ENCODE measurements at places on chromosomes 4 and X.

DNA sequence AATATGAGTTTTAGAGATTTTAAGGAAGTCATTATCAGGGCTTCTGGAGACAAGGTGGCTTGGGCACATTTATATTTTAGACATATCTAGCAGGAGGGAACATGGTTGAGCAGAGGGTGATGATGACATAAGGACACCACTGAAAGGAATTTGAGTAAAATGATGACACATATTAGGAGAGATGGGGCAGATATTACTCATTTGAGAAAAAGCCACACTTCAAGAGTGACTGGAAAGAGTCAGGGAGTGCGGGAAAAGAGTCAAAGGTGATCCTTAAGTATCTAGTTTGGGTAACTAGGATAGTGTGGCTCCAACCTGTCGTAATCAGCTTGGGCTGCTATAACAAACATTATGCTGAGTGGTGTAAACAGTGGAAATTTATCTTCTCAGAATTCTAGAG is 377.7 kb downstream of the PACRGL start:
- DNase-seq = no peak

DNA sequence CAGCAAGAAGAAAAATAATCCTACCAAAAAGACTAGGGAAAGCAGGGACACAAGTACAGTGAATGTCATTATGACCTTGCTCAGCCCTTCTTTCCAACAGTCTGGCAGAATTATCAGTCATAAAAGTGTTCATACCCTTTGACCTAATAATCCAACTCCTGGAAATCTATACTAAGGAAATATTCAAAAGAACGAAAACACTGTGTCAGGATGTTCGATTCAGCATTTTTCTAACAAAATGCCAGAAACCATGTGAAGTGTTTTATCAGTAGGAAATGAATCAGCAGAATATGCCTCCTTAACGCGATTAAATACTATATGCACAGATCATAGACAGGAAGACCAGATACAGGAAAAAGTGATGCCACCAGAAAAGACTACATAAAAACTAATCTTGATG is 16.2 kb upstream of the S100G start:
- no peak for DNase-seq

GRCh38 chrX:8783097-8783713 is 18.0 kb downstream of the FAM9A start:
- no peak for DNase-seq

GRCh38 chrX:123920105-123920785 is 41.3 kb upstream of the STAG2 start:
- DNase-seq = peak; percentile 16

DNA sequence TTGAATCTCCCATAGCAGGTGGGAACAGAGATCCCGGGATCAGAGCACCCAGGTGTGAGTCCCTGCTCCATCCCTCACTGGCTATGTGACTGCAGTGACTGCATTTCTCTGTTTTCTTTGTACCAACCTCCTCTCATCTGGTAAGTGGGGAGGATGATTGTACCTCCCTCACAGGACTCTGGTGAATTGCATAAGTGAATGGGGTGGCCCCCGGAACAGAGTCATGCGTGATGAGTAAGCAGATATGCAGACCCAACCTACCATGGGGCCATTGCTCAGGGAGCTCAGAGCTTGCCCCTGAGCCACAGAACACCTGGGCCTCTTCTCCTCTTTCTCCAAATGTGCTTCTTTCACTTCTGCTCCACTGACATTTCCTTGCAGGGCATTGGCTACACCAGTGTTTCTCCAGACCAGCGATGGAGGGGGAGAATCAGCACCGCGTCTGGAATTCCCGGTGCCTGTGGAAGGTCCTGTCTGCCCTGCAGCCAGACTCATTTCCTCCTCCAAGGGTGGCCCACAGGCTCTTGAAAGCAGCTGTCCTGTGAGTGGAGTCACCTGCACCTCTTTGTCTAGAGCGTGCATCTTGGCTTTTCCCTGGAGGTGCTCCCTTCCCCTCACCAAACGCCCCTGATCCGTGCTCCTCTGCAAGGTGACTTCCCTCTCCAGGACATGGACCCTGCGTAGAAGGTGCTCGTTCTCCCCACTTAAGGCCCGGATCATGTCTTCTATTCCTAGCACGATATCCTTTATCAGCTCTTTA is 30.0 kb downstream of the C4orf50 start:
- no peak for DNase-seq

DNA sequence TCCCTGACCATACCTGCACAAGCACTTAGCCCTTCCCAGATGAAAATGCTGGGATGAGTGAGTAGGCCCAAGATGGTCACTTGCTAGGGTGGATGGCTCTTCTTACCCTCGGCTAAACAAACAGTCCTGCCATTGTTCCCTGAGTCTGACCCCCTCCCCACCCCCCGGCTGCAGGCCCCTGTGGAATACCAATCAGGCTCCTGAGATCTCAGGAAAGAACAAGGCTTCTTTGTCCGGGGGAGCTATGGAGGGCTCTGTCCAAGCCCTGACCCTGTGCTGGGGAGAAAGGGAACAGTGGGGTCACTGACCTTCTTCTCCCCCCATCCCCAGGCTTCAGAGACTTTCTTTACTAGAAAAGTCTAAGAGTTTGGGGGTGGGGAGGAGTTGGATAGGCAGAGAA is 6.0 kb downstream of the PLP1 start:
- DNase-seq = no peak

DNA sequence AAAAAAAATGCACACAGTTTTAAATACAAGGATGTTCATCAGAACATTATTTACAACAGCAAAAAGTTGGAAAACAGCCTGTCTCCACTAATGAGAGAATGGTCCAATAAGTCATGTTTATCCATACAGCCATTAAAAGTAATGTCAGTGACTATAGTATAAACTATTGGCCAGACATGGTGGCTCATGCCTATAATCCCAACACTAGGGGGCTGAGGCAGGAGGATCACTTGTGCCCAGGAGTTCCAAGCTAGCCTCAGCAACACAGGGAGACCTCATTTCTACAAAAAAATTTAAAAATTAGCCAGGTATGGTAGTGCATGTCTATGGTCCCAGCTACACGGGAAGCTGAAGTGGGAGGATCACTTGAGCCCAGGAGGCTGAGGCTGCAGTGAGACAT is 48.1 kb upstream of the IL13RA1 start:
- no peak for DNase-seq

DNA sequence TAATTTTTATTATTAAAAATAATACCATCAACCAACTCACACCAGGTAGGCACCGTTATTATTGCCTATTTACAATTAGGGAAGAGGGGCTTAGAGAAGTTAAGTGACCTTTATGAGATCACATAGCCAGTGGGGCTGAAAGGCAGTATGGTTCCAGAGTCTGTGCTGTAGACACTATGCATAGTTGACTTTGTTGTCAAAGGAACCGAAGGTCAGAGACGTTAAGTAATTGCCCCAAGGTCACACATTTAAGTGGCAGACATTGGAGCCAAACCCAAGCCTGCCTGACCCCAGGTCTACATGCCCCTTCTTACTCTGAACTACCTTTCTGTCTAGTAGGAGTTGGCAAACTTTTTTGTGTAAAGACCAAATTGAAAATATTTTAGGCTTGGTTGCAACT is 36.4 kb downstream of the RHOH start:
- DNase-seq = no peak

DNA sequence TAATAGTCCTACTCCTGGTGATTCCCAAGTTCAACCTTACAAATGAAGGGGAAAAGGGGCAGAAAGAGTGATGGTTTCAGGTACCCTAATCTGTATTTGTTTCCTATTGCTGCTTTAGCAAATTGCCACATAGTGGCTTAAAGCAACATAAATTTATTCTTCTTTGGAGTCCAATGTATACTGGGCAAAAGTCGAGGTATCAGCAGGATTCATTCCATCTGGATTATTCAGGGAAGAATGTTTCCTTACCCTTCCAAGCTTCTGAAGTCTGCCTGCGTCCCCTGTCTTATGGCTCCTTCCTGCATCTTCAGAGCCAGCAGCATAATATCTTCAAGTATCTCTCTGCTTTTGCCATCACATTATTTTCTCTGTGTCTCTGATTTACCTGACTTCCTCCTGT is 10.3 kb upstream of the BST1 start:
- DNase-seq = no peak

DNA sequence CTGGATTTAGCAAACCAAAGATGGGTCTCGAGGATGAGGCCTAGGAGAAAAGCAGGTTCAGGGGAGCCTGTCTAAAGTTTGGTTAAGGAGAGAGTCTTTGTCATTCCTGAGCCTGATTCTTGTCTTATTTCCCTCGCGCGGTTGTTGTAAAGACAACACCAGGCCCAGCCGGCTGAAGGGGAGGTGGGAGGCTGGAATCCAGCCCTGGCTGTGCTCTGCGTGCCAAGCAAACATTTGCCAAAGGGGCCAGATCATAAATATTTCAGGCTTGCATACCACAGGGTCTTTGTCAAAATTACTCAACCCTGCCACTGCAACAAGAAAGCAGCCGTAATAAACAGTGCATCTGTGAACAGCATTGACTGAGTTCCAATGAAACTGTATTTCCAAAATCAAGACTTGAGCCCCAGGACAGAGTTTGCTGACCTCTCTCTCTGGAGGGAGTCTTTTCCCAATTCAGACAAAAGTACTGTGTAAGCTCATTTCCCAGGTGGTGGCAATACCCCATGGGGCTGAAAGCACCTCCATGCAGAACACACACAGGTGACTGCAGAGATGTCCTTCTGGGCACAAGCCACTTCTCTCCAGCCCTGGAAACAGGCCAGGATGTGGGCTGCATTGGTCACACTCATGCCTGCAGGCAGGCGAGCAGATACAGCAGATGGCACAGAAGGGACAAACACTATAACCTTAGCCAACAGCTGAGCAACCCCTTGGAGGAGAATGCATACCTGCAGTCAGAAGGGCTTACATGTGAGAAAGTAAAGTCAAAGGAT is 320.3 kb downstream of the STK32B start:
- no peak for DNase-seq

- DNase-seq = no peak
These were observed 82.1 kb upstream of the BANK1 start for GRCh38 chr4:101708293-101709039.

DNA sequence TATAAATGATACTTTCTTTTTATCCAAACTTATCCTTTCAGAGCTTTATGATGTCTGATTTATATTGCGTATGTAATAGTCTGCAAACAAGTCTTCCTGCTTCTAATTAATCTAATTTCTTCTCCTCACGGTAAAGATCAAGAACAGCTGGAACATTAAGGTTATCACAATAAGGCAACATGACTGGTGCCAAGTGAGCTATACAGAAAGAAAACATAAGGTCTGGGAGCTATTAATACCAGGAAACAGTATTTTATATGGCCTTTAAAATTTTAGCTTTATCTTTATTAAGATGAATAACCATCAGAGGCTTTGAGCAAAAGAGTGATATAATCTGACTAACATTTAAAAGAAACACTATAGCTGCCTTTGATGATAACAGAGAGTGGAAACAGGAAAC is 28.7 kb upstream of the CABS1 start:
- no peak for DNase-seq

GRCh38 chr4:183468210-183469095 is 24.0 kb downstream of the CDKN2AIP start:
- DNase-seq = no peak

DNA sequence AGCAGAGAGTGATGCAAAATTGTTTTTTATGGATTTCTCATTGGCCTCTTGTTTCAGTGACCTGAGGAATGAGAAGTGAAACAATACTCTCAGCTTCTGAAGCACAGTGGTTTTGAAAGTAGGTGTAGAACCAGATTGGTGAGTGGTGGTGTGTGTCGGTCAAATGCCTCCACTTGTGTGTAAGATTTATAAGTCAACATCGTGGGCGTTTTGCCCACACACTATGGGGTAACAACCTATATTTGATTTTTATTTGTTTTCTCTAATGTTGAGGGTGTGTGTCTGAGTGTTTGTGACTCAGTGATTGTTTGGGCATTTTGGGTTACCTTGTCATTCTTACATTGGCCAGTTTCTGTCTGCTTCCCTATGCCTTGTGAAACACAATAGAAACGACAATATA is 23.3 kb downstream of the ADGRL3 start:
- no peak for DNase-seq

DNA sequence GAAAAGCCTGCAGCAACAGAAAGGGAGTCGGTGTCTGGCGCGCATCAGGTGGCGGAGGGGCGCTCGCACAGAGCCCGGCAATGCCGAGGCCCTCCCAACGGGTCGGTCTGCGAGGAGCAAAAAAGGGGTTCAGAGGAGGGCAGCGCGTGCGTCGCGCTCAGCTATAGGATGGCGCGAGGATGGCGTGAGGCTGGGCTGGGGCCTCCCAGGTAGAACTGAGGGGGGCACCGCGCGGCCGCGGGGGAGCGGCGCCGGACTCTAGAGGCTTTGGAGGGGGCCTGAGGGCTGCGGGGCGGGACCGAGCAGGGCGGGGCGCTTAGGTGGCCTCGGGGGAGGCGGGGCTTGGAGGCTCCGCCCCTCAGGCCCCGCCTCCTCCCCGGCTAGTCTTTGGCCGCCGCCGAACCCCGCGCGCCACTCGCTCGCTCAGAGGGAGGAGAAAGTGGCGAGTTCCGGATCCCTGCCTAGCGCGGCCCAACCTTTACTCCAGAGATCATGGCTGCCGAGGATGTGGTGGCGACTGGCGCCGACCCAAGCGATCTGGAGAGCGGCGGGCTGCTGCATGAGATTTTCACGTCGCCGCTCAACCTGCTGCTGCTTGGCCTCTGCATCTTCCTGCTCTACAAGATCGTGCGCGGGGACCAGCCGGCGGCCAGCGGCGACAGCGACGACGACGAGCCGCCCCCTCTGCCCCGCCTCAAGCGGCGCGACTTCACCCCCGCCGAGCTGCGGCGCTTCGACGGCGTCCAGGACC is at the start of gene PGRMC1:
TSS of gene PGRMC1 (plus strand) at position 414 of the 751 bp plus-strand sequence. CDS start at position 493, 79 bp downstream.
- peak; percentile 71 for DNase-seq

- no peak for DNase-seq
These were observed 49.7 kb upstream of the TMEM164 start for GRCh38 chrX:109952985-109953905.

DNA sequence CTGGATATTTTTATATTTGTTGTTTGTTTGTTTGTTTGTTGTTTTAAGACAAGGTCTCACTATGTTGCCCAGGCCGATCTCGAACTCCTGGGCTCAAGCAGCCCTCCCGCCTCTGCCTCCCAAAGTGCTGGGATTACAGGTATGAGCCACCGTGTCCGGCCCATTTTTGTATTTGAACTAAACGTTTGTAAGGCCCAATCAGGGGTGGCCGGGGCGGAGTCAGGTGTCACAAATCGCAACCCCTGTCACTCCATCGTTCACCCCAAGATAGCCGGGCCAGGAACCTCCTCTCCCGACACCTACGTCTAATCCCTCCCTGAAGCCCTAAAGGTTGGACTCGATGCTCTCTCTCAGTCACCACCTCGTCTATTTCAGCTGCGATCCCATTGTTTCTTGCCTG is 722 bp upstream of the EFHC2 start:
- no peak for DNase-seq

GRCh38 chr4:176638992-176639391 is 153.7 kb downstream of the VEGFC start:
- no peak for DNase-seq

- no peak for DNase-seq
These were observed 30.5 kb downstream of the ZBTB49 start for GRCh38 chr4:4320528-4320927.

GRCh38 chr4:26076000-26076587 is 162.1 kb downstream of the SMIM20 start:
- peak; percentile 12 for DNase-seq

GRCh38 chrX:43590150-43590549 is 65.9 kb upstream of the MAOA start:
- DNase-seq = no peak

GRCh38 chrX:115499112-115499805 is 61.7 kb upstream of the PLS3 start:
- DNase-seq = no peak

- no peak for DNase-seq
These were observed 34.6 kb upstream of the TMPRSS11D start for GRCh38 chr4:67918428-67918827.

GRCh38 chr4:29467044-29467717 is 1253.0 kb upstream of the PCDH7 start:
- DNase-seq = no peak

- DNase-seq = peak; percentile 64
These were observed 98.8 kb downstream of the CDS1 start for GRCh38 chr4:84681486-84682274.
